Activated T-helper 1 cell treated with anti-CD3 and anti-CD28 coated beads, Interleukin-2, amount 50 U/mL, for 16 hours (primary cell): ENCODE measurements at places on chromosomes 7 and 10.

- DNase-seq = no peak
These were observed 181.3 kb downstream of the PPP1R9A start for GRCh38 chr7:95088536-95089215.

DNA sequence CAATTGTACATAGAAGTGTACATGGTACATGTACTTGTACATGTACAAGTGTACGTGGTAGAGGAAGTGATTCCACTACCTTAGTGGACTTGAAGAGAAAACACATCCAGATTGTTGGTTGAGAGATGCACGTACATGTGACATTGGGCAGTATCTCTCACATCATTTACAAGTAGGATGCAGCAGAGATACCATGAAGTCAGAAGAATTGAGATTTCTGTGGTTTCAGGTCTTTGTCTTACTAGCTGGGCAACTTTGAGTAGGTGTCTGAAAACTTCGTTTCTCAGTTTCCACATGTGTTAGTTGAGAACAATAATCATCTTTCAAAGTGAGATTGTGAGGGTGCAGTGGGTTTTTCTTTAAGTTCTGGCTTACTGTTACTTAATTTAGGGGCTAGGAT is 21.5 kb downstream of the CLDN12 start:
- no peak for DNase-seq

DNA sequence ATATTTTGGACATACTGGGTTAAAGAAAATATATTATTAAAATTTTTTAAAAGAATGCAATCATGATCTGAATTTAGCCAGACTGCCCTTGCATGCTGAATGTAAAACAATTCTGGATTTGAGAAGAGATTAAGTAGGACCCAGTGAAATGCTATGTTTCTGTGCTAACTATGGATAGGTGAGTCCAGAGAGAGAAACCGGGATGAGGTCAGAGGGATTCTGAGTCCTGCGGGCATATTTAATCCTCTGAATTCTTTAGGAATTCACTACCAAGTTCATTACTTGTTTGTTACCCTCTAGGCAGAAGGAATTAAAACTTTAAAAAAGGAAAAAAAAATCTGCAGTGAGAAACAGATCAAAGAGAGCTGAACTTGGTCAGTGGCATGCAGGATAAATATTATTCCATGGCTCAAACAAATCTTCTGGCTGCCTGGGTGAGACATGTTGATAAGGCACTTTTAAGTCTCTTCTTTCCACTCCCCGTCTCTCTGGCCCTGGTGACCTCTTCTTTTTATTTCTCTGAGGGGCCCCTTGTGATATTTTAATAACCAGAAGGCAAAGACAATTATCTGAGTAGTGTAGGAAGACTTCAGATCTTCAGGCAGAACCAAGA is 50.2 kb upstream of the LYZL1 start:
- DNase-seq = no peak

DNA sequence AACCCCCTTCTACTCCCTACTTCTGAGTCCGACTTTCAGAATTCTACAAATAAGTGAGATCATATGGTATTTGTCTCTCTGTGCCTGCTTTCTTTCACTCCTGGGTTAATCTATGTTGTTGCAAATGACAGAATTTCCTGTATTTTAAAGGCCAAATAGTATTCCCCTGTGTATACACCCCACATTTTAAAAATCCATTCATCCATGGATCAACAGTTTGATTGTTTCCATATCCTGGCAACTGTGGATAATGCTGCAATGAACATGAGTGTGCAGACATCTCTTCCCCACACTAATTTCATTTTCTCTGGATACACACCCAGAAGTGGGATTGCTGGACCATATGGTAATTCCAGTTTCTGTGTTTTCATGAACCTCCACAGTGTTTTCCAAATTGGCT is 225.8 kb upstream of the TCERG1L start:
- no peak for DNase-seq

DNA sequence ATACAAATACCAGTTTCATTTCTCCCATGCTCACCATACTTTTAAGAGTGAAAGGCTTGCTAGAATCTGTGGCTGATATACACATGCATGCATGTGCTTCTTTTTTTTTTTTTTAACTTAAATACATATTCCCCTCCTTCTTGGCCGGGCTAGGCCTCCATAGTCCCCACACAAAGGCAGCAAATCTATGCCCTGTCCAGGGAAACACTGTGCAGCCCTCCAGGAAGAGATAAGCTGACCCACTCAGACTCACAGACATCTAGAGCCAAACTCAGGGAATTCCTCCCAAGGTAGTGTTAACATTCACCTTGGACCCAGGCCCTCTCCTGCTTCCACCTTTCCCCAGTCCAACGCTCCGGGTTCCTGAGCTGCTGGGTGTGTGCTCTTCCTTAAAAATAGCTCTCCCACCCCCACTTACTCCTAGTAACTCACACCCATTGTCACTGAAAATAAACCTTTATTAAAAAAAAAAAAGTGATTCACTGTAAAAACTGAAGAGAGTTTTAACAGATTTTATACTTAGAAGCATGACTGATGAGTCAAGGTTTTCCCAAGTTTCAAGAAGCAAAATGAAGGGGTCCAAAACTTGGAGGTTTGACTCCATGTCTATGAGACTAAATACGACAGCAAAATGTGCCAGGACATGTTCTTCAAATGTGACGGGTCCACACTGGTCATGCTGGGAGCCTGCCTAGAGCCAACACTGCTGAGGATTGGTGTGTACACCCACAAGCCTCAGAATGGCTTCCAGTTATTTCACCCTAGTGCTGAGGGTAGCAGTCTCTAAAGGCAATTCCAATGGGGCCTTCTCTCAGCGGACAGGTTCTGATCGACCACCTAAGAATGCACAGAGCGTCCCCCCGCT is 159.5 kb downstream of the GLI3 start:
- DNase-seq = no peak

DNA sequence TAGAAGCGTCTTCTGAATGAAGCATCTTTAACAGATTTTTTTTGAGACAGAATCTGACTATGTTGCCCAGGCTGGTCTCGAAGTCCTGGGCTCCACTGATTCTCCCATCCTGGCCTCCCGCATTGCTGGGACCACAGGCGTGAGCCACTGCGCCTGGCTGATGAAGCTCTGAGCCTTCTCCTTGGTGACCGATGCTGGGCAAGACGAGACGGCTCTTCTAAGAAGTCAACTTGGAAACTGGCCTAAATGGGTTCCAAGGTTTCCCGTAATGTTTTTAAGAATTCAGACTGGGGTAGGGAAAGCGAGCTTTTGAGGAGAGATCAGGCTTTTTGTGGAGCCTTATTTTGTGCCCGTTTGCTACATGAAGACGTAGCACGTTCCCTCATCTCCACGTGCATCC is 224.5 kb downstream of the ZMYND11 start:
- no peak for DNase-seq

DNA sequence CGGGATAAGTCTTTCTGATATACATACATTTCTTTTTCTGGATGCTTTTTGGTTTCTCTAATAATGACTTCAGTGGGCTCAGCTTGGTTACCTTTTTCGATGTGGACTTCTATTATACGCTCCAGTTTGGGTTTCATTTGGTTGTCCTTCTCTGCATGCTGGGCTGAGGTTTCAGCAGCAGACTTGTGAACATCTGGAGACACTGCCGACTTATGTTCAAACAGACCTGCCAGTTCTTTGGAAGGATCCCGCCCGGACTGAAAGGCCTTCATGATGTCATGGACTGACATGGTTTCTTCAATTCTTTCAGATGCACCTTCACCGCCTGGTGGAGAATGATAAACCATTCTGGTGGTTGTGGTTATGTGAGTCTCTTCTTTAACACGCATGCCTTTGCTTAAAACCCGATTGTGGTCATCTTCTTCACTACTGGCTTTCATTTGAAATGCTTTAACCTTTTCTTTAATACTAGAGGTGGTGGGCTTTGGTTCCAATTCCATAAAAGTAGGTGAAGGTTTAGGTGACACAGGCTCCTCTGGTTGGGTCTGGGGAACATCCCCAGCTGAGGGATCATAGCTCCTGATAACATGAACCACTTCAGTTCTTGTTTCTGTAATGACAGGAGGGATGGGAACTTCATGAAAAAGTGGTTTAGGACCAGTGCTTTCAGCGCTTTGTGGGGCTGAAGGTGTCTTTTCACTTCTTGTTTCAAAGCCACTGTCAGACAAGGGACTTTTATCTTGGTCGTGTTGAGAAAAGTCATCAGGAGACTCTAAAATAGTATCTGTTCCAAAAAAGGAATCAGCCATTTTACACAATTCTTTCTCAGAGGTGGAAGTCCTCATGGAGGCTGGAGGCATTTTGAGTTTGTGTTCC is 167.7 kb upstream of the CCDC6 start:
- DNase-seq = no peak

DNA sequence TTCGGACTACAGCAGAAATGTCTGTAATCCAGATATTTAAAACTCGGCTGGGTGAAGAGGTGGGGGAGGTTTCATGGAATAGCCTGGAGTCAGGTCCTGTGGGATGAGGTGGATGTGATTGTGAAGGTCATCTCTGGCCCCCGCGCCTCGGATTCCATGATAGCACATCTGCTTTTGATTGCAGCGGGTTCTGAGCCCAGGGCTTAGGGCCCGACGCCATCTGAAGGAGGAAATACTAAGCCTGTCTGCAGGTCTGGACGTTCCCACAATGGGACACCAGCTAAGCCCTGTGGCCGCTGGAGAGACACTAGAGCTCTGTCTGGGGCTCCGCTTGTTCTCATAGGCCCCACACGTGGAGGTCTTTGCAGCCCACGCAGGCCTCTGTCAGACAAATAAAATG is 328.7 kb downstream of the CXCL12 start:
- DNase-seq = no peak

DNA sequence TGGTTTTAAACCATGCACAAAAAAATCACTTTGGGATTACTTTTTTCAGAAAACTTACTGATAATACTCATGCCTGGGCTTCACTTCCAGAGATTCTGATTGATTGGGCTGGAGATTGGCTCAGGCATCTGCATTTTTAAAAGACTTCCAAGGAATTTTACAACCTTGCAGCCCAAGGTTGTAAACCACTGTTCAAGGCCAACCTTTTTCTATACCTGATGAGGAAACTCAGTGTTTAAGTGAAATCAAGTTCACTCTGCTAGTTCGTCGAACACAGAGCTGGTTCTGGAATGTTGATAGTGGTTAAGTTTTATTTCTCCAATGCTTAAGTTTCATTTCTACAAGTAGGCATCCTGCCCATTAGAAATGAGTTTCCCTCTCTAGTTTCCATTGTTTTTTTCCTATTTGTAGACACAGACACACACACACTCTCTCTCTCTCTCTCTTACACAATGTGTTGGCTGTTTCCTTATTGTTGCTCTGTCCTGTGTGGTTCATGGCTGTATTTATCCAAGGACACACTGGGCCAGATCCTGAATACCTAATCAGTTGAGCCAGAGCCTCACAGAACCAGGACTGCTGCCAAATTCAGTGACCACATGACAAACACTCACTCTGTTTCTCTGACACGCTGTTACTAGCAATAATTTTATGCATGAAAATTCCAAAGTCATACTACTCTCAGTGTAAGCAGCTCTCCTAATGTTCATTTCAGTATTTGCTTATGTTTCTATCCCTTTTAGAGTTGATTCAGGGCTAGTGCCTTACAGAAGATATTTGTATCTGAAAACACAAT is 3.7 kb upstream of the IFIT1B start:
- no peak for DNase-seq

GRCh38 chr10:124446830-124447750 is 2.7 kb downstream of the NKX1-2 start:
- no peak for DNase-seq

- DNase-seq = no peak
These were observed 9.0 kb downstream of the PUS7 start for GRCh38 chr7:105512926-105513526.

DNA sequence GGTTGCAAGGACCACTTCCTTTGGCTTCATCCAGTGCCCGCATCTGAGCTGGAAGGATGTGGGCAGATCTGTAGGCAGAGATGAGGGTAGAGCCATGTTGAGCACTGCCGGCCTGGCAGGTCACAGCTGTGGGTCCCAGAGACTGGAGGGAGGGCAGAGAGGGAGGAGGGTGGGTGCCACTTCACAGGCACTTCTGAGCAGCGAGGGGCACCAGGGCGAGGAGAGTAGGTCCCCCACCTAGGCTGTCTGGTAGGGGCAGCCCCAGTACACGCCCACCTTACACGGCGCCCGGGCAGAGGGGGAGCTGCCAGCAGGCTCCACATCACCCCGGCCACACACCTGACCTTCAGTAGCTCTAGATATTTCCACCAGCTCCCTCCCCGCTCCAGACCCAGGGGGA is 473.0 kb upstream of the FOXK1 start:
- no peak for DNase-seq

GRCh38 chr7:119408596-119408995 is 864.4 kb upstream of the KCND2 start:
- no peak for DNase-seq

DNA sequence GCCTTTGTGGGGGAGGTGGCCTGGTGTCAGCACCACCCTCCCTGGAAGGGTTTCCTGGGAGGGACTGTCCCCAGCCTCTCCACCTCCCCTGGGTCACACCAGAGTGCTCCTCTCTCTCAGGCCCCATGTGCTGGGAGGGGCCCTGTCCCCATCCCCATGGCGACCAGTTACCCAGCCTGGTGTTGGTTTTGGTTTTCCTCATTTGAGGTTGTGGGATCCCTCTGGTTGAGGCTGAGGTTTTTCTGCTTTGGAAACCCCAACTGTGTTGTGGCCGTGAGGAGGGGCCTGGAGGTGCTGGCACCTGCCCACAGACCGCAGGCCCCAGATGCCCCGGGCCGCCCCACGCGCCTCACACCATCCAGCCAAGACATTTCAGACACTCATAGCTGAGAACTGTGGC is 106.3 kb downstream of the GRK5 start:
- peak; percentile 22 for DNase-seq

GRCh38 chr10:50416881-50417280 is 165.6 kb upstream of the ASAH2 start:
- no peak for DNase-seq

GRCh38 chr10:42783181-42783549 is 570 bp downstream of the BMS1 start:
- no peak for DNase-seq

GRCh38 chr7:71679480-71679879 is 547.5 kb downstream of the GALNT17 start:
- DNase-seq = no peak
